T1000 (cell line): ENCODE measurements at places on chromosomes 5 and 9.

- DNase-seq, result no peak
Observed at GRCh38 chr9:105204416-105204815, 40.0 kb upstream of the SLC44A1 start.

DNA sequence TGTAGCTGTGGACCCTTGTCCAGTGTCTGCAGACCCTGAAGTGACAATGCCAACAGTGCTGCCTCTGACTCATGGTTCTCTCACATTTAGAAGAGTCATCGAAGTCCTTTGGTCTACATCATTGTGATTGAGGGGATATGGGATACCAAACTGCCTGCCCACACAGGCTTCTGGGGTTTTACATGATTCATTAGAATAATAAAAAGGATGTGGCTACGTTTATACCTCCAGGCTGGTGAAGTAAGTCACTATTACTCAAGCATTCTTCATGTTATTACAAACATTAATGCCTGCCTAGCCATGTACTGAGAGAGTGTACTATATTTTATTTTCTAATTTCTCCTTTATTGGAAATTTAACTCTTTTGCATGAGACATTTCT lies 365.7 kb downstream of the SPATA31D1 start:
- peak; percentile 51 for DNase-seq

DNA sequence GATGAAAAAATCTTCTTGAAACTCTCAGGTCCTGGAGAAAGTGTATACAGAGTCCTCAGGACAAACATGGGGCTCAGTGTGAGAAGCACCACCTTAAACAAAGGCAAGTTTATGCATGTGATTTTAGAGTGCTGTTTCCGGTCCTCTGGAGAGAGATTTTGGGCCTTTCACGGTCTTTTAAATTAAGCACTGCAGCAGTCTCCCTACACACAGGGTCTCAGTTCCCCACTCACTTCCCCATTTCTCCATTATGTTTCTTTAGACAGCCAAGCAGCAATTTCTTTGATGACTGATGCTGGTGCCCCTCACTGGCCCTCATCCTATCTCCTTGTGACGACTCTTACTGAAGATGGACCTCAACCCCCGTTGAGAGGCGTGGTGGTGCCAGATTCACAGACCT lies 220.2 kb upstream of the CLINT1 start:
- DNase-seq, result no peak

GRCh38 chr9:125370786-125371185 lies 109.2 kb downstream of the GAPVD1 start:
- DNase-seq, result no peak

GRCh38 chr9:78278801-78279200 lies 18.1 kb upstream of the PSAT1 start:
- no peak for DNase-seq

GRCh38 chr9:3497857-3498256 lies 27.9 kb downstream of the RFX3 start:
- DNase-seq, result no peak

DNA sequence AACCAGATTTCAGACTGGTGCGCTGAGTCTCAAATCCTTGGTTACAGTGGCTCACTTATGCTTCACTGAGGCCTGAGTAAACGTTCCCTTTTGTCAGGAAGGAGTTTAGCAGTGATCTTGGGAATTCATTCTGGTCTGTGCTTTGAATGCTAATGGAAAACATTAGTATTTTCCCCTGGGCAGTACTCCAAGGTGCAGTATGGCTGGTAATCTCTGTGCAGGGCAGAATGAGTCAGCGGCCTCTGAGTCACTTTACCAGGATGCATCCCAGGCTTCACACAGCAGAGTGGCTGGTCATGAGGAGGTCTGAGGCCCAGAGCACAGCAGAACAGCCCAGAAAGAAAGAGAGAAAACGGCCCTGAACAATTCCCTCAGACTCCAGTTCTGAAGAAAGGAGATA lies 54.0 kb downstream of the PCA3 start:
- peak; percentile 82 for DNase-seq

DNA sequence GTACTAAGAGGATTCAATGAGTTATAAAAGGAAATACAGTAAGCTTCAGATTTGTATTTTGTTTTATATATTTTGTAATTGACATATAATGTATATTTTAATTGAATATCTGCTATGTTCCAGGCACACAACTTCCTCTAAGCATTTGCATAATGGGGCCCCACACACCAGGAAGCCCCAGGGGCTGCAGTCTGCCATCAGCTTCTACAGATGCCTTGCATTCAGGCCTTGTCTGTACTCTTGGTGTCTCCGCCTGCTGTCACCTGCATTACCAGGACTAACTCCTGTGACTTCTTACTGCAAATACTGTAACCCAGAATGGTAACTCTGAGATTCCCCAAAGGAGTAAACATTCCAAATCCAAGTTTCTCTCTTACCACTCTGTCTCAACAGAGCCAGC lies 20.6 kb downstream of the ARL15 start:
- DNase-seq, result no peak

GRCh38 chr9:133201424-133202144 lies 7.5 kb downstream of the OBP2B start:
- no peak for DNase-seq

DNA sequence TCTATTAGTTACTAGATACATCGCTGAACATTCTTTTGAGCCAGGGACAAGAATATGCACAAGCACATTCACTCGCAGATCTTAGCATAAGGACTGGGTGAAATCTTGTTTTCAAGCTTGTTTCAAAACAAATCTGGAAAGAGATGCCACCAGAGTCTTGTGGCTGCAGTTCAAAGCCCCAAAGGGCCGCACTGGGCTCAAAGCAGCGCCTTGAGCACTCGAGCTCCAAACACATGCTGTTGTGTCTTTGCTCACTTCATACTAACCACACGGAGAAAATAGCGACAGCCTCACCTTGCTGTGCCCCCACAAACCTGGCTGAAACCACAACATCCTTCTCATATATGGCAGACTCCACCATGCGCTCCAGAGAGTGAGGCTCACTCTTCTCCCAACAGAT lies 34.2 kb upstream of the IL7R start:
- DNase-seq, result no peak

- no peak for DNase-seq
Observed at GRCh38 chr9:85502815-85503655, 238.7 kb downstream of the AGTPBP1 start.

- DNase-seq, result no peak
Observed at GRCh38 chr5:9245071-9245470, 300.8 kb downstream of the SEMA5A start.

- DNase-seq, result no peak
Observed at GRCh38 chr9:126451316-126451885, 124.8 kb downstream of the MVB12B start.

GRCh38 chr5:145166110-145166509 lies 669.0 kb downstream of the PRELID2 start:
- DNase-seq, result no peak

- DNase-seq, result no peak
Observed at GRCh38 chr9:80732506-80732905, 956.8 kb downstream of the TLE1 start.

- no peak for DNase-seq
Observed at GRCh38 chr9:37029776-37030610, 4.1 kb downstream of the PAX5 start.

DNA sequence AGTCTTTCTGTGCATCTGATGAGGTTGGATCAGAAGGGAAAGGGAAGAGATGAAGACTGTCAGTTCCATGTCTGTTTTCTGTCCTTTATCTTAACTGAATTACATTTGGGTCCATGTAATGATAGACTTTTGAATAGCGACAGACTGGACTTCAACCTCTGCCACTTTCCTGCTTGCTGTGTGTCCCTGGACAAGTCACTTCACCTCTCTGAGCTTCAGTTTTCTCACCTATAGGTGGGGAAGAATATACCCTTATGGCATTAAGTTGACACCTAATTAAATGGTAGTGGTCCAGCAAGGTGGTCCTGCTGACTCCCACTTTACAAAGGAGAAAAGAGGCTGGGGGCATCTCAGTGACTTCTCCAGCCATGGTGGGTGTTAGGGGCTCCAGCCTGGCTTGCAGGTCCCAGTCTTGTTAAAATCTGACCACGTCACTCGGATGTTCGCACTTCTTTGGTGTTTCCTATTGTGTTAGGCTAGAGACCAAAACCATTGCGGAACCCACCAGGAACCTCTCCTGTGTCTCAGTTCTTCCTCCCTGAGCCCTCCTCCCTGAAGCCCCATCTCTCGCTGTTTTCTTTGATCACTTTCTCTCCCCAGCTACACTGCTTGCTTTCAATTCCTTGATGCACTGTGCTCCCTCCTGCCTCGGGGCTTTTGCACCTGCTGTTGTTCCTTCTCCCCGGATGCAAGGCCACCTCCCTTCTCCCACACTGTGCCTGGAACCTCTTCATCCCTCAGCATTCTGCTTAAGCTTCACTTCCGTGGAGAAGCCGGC lies 256.5 kb downstream of the NSG2 start:
- no peak for DNase-seq

GRCh38 chr5:148796936-148797335 lies 29.5 kb upstream of the ADRB2 start:
- no peak for DNase-seq

DNA sequence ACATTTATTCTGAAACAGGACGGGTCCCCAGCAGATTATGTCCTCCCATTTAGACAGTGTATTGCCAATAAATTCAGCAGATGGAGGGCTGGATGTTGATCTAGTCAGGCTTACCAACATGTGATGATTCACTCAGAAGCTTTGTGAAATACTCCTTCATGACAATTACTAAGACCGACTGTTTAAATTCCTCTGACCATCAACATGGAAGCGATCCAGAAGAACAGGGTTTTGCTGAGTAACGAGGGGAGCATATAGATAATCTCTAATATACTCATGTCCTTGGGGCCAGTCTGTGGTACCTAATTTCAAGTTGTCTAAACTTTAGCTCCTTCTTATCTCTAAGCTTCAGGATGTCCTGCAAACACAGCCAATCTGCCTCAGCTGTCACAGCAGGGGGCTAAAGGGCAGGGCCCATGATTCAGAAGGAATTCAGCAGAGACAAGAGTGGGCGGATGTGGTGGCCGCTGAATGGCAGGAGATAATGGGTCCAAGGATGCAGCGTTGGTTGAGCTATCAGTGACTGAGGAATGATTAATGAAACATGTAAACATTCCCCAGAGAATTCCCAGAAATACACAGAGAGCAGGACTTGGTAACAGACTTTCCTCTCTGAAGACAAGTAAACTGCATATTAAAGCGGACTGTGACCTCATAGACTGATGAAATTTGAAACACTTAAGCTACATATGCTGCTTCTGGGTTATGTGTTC lies 109.4 kb downstream of the ANKRD55 start:
- peak; percentile 90 for DNase-seq

- DNase-seq, result peak; percentile 87
Observed at GRCh38 chr9:134644725-134645606, 3.4 kb downstream of the COL5A1 start.

DNA sequence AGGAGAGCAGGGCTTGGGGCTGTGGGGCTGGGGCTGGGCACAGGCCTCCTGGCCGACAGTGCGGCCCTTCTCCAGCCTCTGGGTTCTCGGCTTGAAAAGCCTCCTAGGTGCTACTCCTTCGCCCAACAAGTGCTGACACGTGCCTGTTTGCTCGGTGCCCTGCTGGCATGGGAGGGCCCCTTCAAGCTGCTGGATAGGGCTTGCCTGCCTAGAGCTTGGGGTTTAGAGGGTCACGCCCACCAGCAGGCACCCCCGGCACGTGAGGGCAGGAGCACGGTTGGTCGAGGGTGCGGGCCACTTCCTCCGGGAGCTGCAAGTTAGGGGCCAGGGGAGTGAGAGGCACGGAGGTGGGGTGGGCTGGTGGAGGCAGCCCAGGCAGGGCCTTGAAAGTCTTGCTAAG lies 106.2 kb downstream of the RXRA start:
- DNase-seq, result no peak

- no peak for DNase-seq
Observed at GRCh38 chr5:118989816-118990215, 1.5 kb upstream of the DTWD2 start.

DNA sequence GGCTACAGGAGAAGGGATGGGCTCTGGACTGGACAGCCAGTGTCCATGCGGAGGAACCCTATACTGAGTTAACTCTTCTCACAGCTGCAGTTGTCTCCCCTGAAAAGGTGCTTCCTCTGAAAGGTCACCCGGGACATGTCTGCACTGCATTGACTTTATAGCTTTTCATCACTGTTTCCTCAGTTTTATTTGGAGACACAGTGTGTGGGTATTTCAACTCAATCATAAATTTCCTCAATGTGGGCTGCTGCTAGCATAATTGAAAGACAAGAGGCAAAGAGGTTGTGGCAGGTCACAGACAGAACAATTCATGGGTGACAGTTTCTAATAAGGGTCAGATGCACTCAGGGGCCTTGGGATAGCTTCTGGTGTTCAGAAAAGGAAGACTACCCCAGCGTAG lies 336.8 kb downstream of the KDM4C start:
- DNase-seq, result no peak

- DNase-seq, result no peak
Observed at GRCh38 chr5:125037020-125037419, 290.6 kb upstream of the ZNF608 start.

- no peak for DNase-seq
Observed at GRCh38 chr5:34957321-34957720, 28.0 kb downstream of the DNAJC21 start.

GRCh38 chr9:37574241-37574721 lies 1.9 kb downstream of the FBXO10 start:
- DNase-seq, result no peak
